ENCODE measurements at places on chromosomes 6 and 20. TPM values are rescaled to one million over a fixed set of nuclear protein-coding genes. Genes with fewer than 3 reads are reported as not detected.

CDSN gene
- polyA plus RNA-seq, result not detected

PRDM13 gene
- not detected for polyA plus RNA-seq

GRIK2 gene
- 103 TPM for polyA plus RNA-seq

ZMYND8 gene
- polyA plus RNA-seq, result 16.8 TPM

KCNK5 gene
- polyA plus RNA-seq, result not detected

PLA2G7 gene
- polyA plus RNA-seq, result not detected

TXLNB gene
- polyA plus RNA-seq, result not detected

RNF5 gene
- 369 TPM for polyA plus RNA-seq

TRIM10 gene
- not detected for polyA plus RNA-seq

FERMT1 gene
- 0.16 TPM for polyA plus RNA-seq

ID1 gene
- 26.3 TPM for polyA plus RNA-seq

PAX1 gene
- polyA plus RNA-seq, result not detected

MYL9 gene
- not detected for polyA plus RNA-seq

SPO11 gene
- not detected for polyA plus RNA-seq

SALL4 gene
- 1.1 TPM for polyA plus RNA-seq

CST2 gene
- polyA plus RNA-seq, result not detected

CTCFL gene
- polyA plus RNA-seq, result not detected

LHFPL5 gene
- polyA plus RNA-seq, result 0.17 TPM

PSORS1C1 gene
- not detected for polyA plus RNA-seq

GLP1R gene
- not detected for polyA plus RNA-seq

LAMP5 gene
- 0.32 TPM for polyA plus RNA-seq

PKIB gene
- polyA plus RNA-seq, result 26.2 TPM

F13A1 gene
- not detected for polyA plus RNA-seq

ZNF341 gene
- polyA plus RNA-seq, result 2.6 TPM

SDCBP2 gene
- 5.2 TPM for polyA plus RNA-seq

ANGPT4 gene
- polyA plus RNA-seq, result not detected

Data from neural cell (in vitro differentiated cells).